ENCODE measurements at places on chromosomes 2 and 18.
A peak's percentile ranks its signal among the peaks of the same experiment; 100 is the strongest.

- no peak for DNase-seq
Measured at GRCh38 chr18:76687304-76687962, 134.9 kb upstream of the ZNF236 start.

GRCh38 chr2:199356412-199356811, 101.3 kb downstream of the SATB2 start:
- no peak for DNase-seq

GRCh38 chr2:17719562-17720371, 33.8 kb downstream of the SMC6 start:
- no peak for DNase-seq

DNA sequence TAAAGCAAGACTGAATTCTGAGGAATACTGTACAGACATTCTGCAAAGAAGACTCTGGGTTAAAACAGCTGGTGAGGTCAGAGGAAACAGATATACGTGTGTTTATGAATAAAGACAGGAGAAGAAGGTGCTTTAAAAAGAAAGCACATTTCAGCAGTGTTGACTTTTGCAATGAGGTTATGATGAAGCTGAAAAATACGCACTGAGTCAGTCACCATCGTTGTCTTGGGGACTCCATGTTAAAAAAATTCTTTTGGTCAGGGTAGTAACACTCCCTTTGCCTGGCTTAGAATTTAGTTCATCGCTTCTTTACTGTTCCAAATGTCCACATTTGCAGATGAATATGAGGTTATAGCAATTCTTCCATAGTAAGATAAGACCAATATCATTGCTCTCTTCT, 1049.0 kb downstream of the TSN start:
- no peak for DNase-seq

- no peak for DNase-seq
Measured at GRCh38 chr18:22282311-22283115, 113.1 kb downstream of the GATA6 start.

DNA sequence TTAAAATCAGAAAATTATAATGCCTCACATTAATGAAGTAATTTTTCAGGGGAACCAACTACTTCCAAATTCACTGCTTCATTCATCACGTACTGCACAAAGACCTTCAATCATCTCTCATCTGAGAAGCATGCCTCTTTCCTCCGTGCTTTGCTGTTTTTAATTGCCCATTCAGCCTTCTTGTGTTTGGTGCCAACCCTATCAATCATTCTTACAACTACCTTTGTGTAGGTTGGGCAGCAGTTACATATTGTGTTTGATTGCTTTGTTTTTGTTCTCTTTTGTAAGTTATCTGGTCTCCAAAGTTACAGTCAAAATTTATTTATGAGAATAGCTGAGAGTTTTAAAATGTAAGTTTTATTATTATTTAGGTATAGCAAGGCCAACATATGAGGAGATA, 549.0 kb upstream of the SLC8A1 start:
- DNase-seq = no peak

DNA sequence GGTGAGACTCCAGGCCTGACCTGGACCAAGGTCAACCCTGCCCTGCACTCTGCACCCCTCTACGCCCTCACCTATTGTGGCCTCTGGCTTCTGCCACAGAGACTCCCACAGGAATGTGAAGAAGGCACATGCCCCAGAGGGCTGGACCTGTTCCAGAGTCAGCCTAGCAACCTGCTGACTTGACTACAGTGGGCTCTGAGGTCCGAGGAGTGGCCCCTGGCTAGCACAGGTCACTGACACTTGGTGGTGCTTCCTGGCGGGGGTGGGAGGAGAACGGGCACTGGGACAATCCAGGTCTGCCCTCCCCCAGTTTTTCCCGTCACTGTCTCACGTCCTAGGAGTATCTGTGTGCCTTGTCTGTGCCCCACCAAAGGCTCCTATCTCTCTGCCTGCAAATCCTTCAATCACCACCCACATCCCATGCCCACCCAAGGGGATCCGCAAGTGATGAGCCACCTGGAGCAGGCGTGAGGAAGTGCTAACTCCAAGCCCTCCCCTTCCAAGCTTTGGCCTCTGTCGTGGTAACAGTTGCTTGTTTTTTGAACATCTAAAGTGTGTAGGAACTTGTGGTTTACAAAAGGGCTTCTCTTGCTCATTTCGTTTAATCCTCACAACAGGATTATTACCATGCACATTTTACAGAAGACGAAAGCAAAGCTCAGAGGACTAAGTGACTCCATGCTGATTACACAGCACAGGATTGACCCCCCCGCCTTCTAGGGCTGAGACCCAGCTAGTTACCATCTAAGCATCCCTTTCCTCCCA, 86.2 kb downstream of the MCFD2 start:
- no peak for DNase-seq

DNA sequence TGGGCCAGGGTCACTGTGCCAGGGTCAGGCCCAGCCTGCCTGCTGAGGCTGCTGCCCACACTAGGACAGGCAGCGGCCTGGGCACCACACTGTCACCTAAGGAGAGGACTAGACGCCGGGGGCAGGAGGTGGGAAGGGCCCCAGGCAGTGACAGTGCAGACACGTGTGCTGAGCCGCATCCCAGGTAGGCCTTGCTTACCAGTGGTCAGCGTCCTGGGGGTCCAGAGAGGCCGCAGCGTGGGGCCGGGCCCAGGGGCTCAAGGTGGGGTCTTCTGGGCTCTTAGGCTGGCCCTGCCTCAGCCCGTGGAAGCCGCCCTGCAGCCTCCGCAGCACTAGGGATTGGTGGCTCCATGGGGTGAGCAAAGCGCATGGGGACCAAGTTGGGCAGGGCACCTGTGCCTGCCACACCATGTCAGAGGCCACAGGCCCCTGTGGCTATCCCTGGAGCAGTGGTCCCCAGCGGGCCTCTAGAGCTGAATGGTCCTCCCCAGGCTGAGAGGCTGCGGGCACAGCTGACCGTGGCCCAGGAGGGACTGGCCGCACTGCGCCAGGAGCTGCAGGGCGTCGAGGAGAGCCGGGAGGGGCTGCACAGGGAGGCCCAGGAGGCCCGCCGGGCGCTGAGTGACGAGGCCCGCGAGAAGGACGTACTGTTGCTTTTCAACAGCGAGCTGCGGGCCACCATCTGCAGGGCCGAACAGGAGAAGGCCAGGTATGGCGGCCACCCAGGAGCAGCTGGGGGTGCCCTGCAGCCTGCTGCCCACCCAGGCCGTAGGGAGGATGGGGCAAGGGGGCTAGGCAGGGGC, 35.2 kb upstream of the SNED1 start:
- no peak for DNase-seq

DNA sequence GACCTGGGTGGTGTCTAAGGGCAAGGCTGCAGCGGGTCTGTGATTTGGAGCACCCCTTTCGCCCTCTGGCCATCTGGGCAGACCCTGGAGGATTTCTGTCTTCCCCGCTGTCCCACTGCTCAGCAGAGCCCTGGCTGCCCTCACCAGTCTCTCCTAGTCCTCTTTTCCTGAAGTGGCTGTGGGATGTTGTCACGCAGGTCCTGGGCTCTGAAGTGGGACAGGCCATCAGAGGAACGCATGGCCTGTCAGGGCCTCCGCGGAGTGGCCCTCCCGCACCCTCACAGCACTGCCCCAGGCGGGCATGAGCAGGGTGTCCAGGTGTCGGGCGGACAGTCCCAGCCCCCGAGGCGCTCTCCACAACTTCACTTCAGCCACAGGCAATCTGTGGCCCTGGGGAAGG, 1.1 kb upstream of the TMEM185B start:
- no peak for DNase-seq

DNA sequence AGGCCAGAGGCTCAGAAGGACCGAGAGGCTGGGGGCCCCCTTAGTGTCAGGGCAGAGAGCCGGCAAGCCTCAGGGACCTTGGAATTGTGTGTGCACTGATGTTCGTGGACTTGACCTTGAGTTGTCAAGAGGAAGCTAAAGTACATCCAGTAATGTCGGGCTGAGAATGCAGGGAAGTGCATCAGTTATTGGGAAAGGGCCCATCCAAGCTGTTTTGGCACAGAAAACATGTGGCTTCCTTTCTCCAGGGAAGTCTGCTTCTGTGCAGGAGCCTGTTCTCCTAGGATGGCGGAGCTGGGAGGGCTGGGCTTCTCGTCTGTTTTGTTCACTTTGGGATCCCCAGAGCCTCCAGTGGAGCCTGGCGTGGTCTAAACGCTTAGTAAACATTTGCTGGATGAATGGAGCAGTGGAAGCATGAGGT, 23.7 kb downstream of the ATOH8 start:
- no peak for DNase-seq

DNA sequence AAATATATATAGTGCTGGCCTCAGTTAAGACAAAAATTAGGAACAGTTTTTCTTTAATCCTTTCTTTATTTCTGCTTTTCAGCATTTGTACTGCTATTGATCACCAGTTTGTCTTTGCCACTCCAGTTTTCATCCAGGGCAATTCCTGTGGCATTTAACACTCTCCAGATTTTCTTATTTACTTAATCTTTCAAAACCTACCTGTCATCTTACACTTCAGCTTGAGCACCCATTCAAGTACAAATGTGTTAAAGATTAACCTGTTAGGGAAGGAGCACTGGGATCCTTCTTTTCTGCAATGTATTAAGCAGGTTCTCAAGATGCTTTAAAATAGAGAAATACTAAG, 101.8 kb upstream of the SCN1A start:
- DNase-seq = no peak

- DNase-seq = peak; percentile 42
Measured at GRCh38 chr18:54812885-54813284, 15.4 kb upstream of the RAB27B start.

DNA sequence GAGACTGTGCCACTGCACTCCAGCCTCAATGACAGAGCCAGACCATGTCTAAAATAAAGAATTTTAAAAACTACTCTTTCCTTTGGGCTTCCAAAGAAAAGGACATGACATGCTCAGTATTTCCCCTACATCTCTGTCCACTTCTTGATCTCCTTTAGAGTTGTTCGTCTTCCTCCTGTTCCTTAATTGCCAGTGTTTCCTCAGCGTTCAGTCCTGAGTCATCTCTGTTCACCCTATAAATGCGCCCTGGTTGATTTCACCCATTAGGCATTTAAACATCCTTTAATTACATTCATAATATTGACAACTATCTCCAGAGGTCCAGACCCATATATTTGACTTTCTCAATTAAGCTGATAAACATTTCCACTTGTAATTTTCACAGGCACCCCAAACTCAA, 64.0 kb downstream of the AAK1 start:
- DNase-seq = no peak

DNA sequence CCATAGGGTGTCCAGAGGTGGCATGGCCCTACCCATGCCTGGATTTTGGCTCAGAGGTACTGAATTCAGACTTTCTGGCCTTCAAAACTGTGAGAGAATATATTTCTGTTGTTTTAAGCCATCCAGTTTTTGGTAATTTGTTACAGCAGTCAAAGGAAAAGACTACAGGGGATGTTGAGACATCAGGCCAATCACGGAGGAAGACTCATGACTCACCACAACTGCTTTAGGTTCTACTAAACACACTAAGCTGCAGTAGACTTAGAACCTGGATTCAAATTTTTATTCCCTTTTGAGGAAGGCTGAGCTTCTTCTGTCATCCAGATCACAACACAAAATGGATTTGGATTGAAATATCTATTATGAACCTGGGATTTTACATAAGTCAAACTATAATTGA, 12.0 kb upstream of the C2orf66 start:
- no peak for DNase-seq

- DNase-seq = no peak
Measured at GRCh38 chr2:183078163-183078463, 434 bp upstream of the DUSP19 start.

GRCh38 chr2:45496869-45497268, 114.2 kb downstream of the SRBD1 start:
- DNase-seq = no peak

DNA sequence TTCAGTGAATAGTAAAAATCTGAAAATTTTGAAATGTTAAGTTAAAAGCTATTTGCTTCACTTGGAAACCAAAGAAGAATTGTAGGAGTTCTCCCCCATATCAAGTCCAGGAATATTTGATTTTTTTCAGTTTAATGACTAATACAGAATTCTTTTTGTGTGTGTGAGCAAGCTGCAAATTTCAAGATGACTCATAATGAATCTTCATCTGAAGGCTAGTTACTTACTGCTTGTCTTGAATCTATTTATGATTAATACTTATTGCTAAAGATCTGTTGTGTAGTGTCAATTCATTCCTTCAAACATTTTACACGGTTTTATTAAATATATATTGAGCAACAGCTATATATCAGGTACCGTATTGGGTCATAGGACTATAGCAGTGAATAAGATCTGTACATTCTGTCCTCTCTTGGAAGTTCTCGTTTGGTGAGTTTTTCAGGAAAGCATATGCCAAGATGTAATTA, 47.8 kb upstream of the CAVIN2 start:
- no peak for DNase-seq

- no peak for DNase-seq
Measured at GRCh38 chr2:229003256-229003655, 267.8 kb downstream of the PID1 start.
